ENCODE measurements at places on chromosomes 5 and 9. TPM values are rescaled to one million over a fixed set of nuclear protein-coding genes. Genes with fewer than 3 reads are reported as not detected.

MED22 gene
- total RNA-seq: 19.3 TPM

GRCh38 chr9:107571148-107571547 is 81.6 kb upstream of the KLF4 start:
- DNase-seq: no peak

GRCh38 chr9:3049636-3050035 is 205.7 kb upstream of the PUM3 start:
- no peak for DNase-seq

ZNF366 gene
- 0.03 TPM for total RNA-seq

DNA sequence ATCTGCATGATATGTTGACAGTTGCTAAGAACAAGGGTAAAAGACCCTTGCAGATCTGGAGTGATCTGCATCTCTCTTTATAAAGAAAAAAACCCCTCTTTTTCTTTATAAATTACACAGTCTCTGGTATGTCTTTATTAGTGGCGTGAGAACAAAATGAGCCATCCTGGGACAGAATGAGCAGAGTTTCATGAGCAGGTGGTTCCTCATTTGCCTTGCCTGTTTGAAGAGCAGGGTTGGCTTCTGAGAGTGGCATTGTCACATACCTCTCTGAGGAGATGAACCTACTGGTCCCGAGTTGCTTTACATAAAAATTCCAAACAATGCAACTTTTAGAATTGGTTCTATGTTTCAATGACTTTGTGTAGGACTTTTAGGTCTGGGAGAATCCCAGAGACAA is 94.3 kb downstream of the INSYN2B start:
- no peak for DNase-seq

C7 gene
- total RNA-seq: 4.0 TPM

DNA sequence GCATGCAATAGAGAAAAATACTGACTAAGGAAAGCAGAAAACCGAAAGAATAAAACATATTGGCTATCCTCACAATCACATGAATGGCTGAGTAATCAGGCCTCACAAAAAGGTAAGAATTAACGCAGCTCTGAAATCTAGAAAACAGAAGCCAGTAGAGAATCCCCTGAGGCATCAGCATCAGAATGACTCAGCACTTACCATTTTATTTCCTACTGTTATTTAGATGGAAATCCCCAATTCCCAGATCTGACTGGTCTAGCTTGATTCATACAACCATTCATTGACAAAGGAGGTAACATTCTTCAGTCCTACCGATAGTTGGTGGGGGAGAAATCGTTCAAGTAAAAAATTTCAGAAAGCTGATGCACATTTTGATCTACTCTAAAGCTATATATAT is 1408.4 kb upstream of the WWC1 start:
- peak; percentile 2 for DNase-seq

GRCh38 chr9:26311463-26311995 is 581.1 kb downstream of the CAAP1 start:
- no peak for DNase-seq

DNA sequence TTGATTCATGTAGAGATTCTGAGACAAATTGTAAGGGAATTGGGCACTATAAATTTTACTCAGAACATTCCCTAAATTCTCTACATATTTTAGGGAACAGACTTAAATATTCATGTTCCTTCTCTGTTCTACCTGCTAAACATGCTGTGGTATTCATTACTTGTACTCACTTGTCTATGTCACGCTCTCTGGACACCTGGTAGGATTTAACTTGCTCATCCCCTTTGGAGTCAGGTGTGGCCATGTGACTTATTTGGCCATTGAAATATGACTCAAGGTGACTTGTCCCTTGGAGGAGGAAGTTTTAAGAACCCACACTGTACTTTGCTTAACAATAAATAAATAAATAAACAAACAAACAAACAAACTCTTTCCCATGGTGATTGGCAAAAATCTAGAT is 2258.8 kb upstream of the WWC1 start:
- no peak for DNase-seq

ANKRD18B gene
- total RNA-seq: 4.8 TPM

- no peak for DNase-seq
Measured at GRCh38 chr5:179221196-179221876, 123.9 kb downstream of the ADAMTS2 start.

- DNase-seq: peak; percentile 98
Measured at GRCh38 chr5:26662806-26663360, 375.5 kb downstream of the CDH9 start.

GRCh38 chr5:12861886-12862654 is 957.8 kb upstream of the CTNND2 start:
- DNase-seq: peak; percentile 54

PCDHB16 gene
- 0.75 TPM for total RNA-seq

- DNase-seq: peak; percentile 48
Measured at GRCh38 chr5:42811591-42812446, at the start of gene SELENOP. TSS of gene SELENOP (minus strand) at chr5:42811892. CDS start at chr5:42808353, 3,539 bp downstream.

DNA sequence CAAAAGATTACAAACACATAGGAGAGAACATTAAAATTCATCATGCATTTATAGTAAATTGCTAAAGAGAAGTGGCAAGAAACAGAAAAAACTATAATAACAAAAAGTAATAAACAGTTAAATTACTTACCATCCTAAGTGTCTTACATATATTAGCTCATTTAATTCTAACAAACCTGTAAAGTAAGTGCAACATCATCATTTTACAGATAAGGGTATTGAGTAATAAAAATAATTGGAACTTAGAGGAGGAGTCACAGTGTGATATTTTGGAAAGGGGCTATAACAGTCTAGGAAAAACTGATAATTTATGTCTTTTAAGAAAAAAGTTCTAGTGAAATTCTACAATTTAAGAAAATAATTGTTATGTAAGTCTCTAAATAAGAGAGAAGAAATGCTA is 592.8 kb downstream of the DMRTA1 start:
- no peak for DNase-seq

DNA sequence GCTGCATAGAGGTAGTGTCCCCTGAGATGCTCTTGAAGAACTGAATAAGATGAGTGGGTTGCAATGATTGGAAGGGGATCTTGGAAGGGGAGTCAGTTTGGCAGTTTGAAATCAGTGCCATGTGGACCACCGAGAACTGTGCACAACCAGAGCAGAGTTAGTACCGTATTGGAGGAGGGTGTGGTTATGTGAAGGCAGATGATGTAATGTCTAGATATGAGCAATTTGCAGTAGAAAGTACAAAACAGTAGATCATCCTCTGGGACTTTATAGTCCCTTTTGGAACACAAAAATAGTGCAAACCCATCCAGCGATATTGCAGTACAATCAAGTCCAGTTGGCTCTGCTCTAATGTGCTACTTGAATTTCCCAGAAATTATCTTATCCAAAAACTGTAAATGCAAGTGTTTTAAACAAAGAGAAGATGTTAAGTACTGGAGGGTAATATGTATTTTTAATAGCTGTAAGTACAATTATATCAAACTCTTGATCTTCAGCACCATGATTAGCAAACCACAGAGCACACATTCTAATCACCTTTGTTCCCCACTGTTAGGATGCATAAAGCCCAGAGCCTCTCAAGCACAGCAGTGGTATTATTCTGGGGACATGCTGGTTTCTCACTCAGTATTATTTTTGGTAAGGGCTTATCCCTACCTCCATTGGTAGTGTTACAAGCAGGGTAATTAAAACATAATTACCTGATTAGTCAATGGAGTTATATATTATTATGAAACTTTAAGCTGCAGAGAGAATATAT is 41.5 kb downstream of the MEGF10 start:
- DNase-seq: no peak

- no peak for DNase-seq
Measured at GRCh38 chr9:81754245-81754644, 64.9 kb upstream of the TLE1 start.

NUTM2G gene
- not detected for total RNA-seq

DNA sequence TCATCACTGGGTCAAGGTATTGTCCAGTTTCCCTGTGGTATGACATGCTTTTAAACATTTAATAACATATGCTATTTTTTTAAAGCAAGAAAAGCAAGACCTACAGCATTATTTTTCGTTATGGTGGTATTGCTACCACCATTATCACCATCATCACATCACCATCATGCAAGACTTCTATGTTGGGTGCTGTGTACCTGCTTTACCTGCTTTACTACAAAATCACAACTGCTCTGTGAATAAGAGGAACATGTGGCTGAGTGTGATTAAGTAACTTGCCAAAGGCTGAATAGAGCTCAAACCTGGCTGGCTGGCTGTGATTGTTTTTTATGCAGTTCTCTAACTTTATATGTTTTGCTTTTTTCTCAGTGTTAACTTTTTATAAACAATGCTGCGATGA is 140.8 kb upstream of the CLINT1 start:
- no peak for DNase-seq

- DNase-seq: no peak
Measured at GRCh38 chr5:131218392-131218791, 45.5 kb upstream of the CDC42SE2 start.

NFIB gene
- 15.4 TPM for total RNA-seq

DNA sequence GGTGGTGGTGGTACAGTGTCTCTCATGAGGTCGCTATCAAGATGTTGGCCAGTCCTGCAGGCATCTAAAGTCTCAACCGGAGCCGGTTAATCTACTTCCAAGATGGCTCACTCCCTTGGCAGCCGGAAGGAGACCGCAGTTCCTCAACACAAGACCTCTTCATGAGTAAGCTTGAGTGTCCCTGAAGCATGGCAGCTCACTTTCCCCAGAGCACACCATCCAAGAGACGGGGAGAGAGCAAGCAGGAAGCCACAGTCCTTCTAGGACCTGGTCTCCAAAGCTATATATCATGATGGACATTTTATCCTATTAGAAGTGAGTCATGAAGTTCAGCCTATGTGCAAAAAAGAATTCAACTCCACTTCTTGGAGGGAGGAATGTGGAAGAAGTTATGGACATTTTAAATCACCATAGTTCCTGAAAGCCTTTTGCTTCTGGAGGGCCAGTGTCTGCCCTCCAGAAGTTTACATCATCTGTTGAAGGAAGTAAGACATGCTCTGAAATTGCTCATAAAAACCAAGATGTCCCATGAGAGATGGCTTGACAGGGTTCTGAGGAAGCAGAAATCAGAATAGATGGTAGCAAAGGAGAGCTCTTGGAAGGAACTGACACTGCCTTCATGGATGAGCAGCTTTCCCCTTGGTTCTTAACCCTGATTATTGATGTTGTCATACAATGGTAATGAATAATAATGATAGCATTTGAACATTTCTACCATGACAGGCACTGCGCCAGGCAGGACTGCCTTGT is 21.3 kb downstream of the GALNT10 start:
- DNase-seq: no peak

DNA sequence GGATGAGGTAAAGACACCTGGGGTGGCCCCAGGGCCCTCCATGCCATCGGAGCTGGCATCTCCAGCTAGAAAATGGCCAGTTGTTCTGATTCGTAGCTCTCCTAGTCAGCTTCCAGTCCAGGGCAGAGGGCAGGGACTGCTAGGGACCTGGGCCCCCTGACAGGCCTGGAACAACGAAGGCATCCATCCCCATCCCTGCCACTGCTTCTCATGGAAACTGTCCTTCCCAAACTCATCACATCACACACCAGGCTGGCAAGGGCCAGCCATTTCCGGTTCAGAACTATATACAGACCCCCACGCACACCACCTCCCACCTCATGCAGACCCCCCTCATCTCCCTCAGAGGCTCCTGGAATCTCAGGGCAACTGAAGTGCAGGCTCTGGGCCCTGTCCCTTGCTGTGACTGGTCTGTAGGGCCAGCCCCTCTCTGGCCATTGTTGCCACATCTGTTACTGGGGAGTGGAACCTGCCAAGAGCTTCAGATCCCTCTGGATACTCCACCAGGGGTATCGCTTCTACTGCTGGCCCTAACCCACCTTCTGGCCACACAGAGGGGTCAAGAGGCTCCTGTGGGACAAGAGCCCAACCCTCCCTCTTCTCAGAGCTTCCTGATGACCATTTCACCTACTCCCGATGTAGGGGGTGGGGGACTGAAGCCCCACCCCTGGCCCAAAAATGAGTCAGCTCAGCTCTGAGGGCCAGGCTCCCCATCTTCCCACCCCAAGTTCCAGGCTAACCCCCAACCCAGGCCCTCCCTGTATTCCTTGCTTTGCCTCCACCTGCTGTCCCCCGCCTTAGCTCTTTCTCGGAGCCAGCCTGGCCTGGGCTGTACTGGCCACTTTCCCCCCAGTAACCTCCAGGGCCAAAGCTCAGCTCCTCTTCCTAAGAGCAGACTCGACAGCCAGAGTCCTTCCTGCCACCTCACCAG is 1.2 kb upstream of the MZB1 start:
- no peak for DNase-seq

IFNB1 gene
- not detected for total RNA-seq

- DNase-seq: peak; percentile 52
Measured at GRCh38 chr9:134983074-134983473, 65.4 kb upstream of the FCN1 start.

GRCh38 chr9:84822589-84823233 is 153.2 kb downstream of the NTRK2 start:
- no peak for DNase-seq

DNA sequence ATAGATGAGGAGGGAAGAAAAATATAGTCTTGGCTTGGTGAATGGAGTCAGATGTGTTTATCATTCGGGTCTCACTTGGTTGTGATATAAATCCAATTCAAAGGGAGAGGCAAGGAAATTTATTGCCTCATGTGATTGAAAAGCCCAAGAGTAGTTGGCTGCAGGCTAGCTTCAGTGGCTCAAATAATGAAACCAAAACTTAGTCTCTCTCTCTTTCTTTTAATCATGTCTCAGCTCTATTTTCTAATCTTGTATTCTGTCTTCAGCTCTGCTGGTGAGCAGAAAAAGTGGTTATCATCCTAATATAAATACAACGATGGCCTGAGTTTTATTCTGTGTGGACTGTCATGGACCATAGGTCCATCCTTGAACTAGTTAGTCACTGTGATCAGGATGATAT is 234.2 kb upstream of the PPP1R2B start:
- DNase-seq: no peak

DNA sequence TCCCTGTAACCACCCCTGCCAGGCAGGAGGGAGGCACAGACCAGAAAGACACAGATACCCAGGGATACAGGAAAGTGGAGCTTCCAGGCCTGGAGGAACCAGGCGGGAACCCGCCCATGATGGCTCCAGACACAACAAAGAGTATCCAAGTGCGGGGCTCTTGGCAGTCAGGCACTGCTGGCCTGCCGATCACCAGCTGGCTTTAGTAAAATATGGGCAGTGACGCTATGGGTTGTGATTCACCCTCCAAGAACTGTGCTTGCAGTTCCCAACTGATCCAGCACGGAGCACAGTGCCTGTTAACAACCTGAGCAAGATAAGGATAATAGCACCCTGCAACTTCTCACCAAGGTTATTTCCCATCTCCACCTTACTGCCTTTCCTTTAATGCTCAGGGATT is 463.3 kb downstream of the IRX1 start:
- no peak for DNase-seq

- DNase-seq: peak; percentile 31
Measured at GRCh38 chr5:41968153-41968723, 43.2 kb downstream of the FBXO4 start.

CNTNAP3B gene
- total RNA-seq: 9.0 TPM

GRCh38 chr5:164934561-164934960 is 1429.1 kb downstream of the MAT2B start:
- DNase-seq: no peak

- no peak for DNase-seq
Measured at GRCh38 chr9:105138306-105138801, 106.1 kb upstream of the SLC44A1 start.
